ENCODE measurements at places on chromosomes 12 and 14. TPM values are rescaled to one million over a fixed set of nuclear protein-coding genes. Genes with fewer than 3 reads are reported as not detected.

The MAP3K9 gene
- total RNA-seq: 1.4 TPM

The SOAT2 gene
- total RNA-seq: not detected

The RNU4-1 gene
- under 0.01 TPM for total RNA-seq

The MDGA2 gene
- total RNA-seq: not detected

The PEBP1 gene
- total RNA-seq: 207 TPM

The GPRC5A gene
- total RNA-seq: 15.6 TPM

The SMCO2 gene
- 0.12 TPM for total RNA-seq
